ENCODE measurements at places on chromosomes 3 and 15.
A peak's percentile ranks its signal among the peaks of the same experiment; 100 is the strongest.

DNA sequence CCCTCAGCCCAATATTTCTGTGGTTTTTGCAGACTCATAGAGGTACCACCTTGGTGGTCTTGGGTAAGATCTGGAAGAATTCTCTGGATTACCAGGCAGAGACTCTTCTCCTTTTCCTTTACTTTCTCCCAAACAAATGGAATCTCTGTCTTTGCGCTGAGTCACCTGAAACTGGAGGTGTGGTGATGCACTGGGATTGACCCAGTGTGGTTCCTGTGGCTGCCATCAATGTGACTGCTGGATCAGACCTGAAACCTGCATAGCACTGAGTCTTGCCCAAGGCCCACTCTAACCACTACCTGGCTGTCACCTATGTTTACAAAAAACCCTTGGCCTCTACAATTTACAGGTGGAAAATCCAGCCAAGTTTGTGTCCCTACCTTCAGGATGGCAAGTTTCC is 295.3 kb downstream of the RBMS3 start:
- no peak for DNase-seq

GRCh38 chr3:176799675-176800074 is 397.6 kb downstream of the TBL1XR1 start:
- DNase-seq = no peak

- no peak for DNase-seq
Measured at GRCh38 chr3:8530581-8530980, 29.0 kb downstream of the LMCD1 start.

DNA sequence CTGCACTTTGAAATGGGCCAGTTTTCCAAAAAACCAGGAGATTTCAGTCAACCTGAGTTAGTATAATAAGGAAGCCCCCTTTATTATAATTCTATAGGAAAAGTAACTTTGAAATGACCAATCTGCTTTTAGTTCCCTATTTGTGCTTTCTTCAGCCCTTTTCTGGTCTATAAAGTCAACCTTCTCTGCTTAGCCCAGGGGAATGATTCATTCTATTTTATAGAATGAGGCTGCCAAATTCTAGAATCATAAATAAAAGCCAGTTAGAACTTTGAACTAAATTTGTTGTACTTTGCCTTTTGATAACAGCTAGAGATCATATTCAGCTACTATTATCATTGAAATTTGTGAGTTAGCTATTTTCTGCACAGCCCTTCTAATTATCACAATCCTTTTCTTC is 24.7 kb downstream of the CIP2A start:
- DNase-seq = peak; percentile 19

- no peak for DNase-seq
Measured at GRCh38 chr15:76253691-76254473, 57.4 kb downstream of the ETFA start.

GRCh38 chr3:48184299-48184698 is 3.9 kb downstream of the CDC25A start:
- DNase-seq = no peak

GRCh38 chr3:17129556-17129955 is 244.8 kb downstream of the PLCL2 start:
- DNase-seq = no peak

DNA sequence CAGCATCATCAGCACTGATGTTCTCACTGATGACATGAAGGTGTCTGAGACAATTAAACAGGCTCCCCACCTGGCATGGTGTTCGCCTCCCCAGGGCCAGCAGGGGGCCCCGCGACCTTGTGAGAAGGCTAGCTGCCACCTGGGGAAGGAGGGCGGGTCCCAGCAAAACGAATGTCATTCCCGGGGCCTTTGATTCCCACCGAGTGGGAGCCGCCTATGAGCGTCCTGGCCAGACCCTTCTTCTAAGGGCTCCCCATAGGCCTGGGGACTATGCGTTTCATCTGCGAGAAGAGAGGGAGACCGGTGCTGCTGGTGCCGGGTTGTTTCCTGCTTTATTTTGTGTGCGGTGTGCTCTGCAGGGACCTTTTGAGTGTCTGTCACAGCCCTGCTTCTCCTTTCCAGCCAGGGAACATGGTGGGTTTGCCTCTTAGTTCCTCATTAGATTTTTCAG is 20.5 kb upstream of the MINDY4B start:
- DNase-seq = no peak

GRCh38 chr15:86076468-86076867 is 3.2 kb upstream of the AGBL1 start:
- DNase-seq = no peak

DNA sequence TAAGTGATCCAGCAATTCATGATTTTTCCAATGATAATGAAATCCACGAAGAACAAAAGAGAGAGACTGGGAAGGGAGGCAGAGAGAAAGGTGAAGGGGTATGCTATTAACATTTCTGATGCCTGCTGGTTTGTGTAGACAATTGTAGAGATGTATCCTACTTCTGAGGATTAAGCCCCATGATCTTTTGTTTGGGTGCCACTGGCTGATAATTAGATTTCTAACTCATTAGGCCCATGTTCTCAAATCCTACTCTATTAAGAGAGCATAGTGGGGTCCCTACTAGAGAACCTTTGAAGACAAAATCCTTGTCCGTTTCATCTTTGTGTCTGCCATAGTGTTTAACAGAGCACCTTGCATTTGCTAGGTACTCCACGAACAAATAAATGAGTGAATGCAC is 2.7 kb upstream of the GNB4 start:
- DNase-seq = no peak

DNA sequence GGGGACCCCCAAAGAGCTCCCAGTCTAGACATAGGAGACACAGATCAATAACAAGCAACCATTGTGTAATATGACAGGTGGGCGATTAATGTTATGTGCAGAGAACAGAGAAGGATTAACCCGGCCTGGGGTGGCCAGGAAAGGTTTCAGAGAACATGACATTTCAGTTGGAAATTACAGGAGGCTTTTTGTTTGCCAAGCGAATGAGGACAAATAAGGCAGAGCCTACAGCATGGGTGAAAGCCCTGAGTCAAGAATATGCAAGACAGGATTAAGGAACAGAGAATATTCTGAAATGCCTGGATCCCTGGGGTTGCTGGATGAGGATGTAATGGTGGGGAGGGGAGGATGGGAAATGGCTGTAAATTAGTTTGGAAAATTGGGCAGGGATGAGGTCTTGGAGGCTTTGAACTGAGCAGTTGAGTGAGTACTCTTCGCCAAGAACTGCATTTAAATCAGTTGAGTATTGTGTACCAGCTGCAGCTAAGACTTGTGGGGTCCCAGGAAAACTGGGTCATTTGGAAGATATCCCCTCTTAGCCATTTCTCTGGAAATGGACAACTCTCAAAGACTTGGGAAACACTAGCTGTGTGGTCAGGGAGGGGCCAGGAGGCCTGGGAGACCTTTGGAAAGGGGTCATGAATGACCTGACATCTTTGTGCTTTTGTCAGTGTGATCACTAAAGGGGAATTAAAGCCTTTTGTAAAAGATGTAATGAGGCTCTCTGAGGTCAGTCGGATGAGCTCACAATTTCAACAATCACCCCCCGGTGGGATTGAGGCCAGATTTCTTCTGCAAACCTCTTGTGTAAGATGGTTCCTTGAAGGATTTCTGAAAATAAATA is 198.6 kb upstream of the NR2E3 start:
- no peak for DNase-seq

DNA sequence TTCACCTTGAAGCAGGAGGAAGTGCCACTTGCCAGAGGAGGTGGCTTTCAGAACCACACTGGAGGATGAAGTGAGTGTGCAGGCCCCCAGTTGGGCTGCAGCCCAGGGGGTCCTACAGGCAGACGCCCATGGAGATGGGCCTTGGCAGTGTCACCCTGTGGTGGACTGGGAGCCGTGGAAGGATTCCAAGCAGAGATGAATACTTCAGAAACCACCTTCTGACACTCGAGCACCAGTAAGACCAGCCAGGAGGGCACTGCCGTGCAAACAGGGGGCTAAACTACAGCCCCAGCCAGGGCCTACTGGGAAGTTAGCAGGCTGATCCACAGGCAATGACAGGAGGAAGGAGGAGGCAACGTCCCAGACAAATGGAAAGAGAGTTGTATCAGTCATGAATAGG is 55.4 kb downstream of the VGLL4 start:
- no peak for DNase-seq

GRCh38 chr3:27290760-27291159 is 78.4 kb downstream of the NEK10 start:
- DNase-seq = no peak

DNA sequence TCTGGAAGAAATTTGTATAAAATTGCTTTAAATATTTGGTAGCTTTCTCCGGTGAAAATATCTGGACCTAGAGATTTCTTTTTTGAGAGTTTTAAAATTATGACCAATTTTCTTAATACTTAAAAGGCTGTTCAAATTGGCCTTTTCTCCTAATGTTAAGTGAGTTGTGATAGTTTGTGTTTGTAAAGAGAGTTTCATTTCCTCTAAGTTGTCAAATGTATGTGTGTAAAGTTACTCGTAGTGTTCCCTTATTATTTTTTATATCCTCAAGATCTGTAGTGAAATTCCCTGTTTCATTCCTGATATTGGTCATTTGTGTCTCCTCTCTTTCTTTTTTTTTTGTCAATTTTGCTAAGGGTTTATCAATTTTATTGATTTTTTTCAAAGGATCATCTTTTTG is 92.6 kb upstream of the CTNNB1 start:
- no peak for DNase-seq
